ENCODE measurements at places on chromosomes 7 and 10.

- DNase-seq = no peak
Observed at GRCh38 chr10:73408978-73409521, 4.8 kb downstream of the ANXA7 start.

GRCh38 chr10:17742918-17743317, 9.1 kb upstream of the TMEM236 start:
- DNase-seq = peak; percentile 17

DNA sequence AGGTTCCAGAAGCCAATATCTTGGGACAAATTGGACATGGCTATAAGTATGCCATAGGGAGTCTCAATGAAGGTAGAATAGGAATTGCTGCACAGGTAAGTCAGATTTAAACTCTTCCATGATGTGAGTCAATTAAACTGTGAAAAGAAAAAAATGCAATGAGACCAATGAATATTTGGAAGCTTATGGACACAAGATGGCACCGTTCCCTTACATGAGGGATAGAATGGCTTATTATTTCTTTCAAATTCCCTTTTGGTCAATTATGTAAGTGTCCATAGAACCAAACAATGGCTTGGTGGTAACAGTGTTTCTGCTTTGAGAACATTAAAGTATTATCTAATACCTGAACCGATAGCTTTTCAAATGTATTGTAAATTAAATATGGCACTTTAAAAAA, 35.6 kb downstream of the ACADSB start:
- no peak for DNase-seq

- no peak for DNase-seq
Observed at GRCh38 chr10:77922055-77922454, 4.5 kb downstream of the DLG5 start.

DNA sequence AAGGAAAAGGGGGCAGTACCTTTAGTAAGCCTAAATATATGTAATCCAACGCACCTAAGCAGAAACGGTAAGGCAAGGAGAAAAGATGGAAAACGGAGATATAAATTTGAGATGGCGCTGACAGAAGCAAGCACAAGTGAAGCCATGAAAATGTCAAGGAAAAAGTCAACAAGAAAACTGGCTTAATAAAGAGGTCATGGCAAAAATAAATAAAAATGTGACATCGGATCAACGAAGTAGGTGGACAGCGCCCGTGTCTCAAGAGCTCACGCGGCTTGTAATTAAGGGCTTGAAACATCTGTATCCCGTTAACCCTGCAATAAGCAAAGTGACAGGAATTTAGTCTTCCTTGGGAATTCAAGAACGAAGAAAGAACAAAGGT, 611 bp downstream of the NDUFA5 start:
- DNase-seq = no peak

DNA sequence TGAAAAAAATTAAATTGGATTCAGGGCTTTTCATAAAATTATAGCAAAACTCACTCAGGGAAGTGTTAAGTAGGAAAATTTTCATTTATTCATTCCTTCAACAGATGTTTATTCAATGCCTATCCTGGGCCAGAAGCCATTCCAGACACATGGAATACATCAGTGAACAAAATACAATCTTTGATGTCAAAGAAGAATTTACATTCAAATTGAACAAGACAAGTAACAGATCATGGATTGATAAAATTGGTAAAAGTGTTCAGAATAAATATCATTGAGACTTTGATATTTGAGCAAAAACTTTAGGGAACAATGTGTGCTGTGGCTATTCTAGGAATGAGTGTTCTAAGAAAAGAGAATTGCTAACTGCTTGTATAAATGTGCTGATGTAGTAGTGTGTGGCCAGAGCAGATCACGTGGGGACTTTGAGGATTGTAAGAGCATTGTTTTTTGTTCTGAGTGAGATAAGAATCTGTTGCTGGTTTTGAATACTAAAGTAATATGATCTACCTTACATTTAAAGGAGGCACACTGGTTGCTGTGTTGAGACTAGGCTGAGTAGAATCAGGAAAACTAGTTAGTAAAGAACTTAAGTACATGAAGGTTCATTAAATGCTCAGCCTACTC, 957.2 kb downstream of the PCDH15 start:
- no peak for DNase-seq

GRCh38 chr10:78305311-78305710, 271.6 kb downstream of the RPS24 start:
- no peak for DNase-seq

DNA sequence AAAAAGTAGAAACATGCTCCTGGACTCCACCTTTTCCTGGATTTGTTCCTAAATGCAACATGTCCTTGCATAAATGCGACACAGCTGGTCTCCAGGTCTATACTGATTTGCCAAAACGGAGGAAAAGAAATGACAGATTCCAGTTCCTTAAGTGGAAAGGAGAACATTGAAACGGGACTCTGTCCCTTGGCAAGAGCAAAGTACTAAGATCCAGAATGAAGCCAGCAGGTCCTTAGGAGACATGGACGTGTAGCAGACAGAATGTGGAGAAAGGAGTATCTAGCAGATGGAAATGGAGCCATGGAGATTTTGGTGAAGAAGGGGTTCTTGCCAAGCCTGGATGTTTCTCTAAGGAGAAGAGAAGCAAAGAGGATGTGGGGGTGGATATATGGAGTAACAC, 16.2 kb downstream of the PIP start:
- DNase-seq = no peak

- no peak for DNase-seq
Observed at GRCh38 chr7:87317691-87318245, 27.7 kb upstream of the CROT start.

DNA sequence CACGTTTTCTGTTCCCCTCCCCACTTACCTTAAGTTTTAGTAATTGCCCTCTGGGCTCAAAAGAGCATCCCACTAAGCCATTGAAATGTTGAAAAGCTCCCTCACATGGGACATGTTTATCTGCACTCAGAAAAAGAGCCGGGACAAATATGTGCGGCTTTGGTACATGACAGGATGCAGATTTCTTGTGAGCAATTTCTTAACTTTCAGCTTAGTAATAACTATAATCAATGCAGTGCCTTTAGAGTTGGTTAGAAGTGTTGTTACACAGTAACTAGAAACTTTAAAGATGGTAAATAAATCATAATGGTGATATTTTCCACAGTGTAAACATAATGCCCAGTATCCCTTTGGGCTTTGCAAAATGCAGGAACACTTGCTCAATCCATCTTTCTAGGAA, 89.2 kb downstream of the ZNF365 start:
- DNase-seq = no peak

DNA sequence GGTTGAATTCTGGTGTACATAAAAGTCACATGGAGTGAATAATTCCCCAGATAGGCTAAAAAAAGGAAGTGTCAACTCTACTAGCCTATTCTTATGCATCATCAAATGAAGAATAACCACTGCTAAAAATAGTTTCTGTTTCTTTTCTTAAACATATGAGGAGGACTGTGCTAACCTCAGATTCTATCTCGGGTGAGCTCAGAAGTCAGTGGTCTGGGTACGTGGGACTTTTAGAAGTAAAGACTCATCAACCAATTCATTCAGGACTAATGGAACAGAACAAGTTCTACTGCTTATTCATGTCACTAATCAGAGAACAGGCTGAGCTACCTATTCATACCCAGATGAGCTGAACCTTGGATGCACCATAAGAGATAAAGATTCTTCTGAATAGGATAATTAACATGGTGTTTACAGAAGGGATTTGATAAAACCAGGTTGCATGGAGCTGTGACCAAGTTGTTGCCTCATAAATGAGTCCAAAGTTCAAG, 9.5 kb upstream of the ASAH2 start:
- DNase-seq = no peak

DNA sequence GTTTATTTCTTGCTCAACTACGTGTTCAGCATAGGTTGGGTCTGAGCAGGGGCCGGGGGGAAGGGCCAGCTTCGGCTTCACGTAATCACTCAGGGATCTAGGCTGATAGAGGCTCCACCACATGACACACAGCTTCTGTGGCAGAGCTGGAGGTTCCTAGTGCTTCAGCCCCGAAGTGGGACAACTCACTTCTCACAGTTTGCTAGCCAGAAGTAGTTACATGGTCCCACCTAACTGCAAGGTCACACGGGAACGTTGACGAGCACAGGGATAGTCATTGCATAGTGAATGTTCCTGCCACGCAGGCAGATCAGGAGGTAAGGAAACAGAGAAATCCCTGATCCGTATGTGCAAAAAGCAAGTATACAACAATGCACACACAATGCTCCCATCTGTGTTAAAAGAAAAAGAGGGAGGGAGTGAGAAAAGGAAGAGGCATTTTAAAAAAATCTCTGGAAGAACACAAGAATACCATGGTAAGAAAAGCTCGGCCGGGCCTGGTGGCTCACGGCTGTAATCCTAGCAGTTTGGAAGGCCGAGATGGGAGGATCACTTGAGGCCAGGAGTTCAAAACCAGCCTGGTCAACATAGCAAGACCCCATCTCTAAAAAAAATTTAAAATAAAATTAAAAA, 16.9 kb downstream of the SMURF1 start:
- no peak for DNase-seq

- no peak for DNase-seq
Observed at GRCh38 chr7:20797462-20798080, 10.9 kb upstream of the SP8 start.

DNA sequence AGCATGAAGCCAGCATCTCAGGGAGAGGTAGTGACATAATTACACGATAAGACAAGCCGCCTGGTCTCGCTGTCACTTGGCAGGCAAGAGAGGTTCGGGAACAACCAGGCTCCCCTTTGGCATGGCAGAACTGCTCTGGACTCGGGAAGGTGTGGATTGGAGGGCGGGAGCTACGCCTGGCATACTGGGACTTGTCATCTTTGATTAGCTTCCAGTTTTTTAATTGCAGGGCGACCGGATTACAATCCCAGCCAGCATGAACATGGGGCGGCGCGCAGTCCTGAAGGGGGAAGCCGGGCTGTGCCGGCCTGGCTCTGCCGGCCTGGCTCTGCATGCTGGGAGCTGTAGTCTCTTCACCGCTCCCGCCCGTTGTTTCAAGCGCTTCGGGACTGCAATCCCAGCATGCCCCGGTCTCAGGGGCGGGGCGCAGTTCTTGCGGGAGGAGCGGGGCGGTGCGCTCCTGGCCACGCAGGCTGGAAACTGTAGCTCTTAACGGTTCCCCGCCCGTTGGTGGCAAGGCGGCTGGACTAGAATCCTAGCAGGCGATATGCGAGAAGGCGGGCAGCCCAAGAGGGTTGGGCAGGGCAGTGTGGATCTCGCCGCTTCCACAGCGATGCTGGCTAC, 45.5 kb upstream of the ZNF716 start:
- DNase-seq = no peak

DNA sequence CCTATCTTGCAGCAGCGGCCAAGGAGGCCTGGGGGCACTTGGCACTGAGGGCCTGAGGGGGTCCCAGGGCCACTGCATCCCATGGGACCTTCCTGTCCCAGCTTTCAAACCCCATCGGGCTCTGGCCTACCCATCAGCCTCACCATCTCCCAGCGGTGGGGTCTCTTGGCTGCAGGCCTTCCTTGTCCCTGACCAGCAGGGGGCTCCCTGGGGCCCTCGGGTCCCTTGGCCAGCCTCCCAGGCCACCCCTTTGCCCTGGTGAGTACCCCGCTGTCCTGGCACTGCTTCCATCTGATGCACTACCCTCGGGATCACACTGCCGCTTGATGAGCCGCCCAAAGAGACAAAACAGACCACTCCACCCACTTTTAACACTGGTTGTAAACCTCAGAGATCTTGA, 43.5 kb downstream of the YKT6 start:
- no peak for DNase-seq

GRCh38 chr10:128178302-128178958, 52.2 kb upstream of the MKI67 start:
- DNase-seq = no peak

GRCh38 chr7:12610899-12611298, 40.4 kb downstream of the SCIN start:
- DNase-seq = no peak

DNA sequence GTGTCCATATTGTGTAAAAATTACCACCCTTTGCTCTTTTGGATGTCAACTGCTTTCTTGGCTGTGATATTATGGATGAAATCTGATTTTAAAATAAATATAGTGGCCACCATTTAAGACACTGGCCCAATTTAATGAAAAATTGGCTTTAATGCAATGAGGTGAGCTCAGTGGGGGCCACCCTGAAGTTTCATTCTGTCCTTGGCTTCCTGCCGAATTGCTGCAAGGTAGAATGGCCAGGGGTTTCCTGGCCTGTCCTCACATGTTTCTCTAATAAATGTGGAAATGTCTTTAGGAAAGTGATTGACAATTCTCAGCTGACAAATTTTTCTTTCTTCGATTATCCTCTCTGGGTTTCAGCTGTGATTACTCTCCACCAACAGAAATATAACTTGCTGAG, 36.0 kb downstream of the DYNC1I1 start:
- DNase-seq = no peak

DNA sequence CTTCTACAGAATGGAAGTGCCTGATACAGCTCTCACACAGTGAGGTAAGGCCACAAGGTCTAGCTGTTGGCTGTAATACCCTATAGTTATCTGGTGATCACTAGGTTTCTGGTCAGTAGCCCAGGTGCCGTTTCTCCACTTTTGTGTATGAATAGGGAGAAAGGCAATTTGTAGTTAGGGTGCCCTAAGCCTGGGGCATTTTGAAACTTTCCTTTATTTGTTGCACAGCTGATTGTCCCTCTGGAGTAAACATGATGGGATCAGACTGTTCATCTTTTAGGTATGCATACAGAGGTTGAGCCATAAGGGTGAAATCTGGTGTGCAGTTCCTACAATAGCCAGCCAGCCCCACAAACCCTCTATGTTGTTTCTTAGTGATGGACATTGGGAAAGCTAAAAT, 112.4 kb downstream of the ANKRD26 start:
- DNase-seq = no peak

- DNase-seq = no peak
Observed at GRCh38 chr7:44716205-44716604, 32.4 kb upstream of the ZMIZ2 start.

DNA sequence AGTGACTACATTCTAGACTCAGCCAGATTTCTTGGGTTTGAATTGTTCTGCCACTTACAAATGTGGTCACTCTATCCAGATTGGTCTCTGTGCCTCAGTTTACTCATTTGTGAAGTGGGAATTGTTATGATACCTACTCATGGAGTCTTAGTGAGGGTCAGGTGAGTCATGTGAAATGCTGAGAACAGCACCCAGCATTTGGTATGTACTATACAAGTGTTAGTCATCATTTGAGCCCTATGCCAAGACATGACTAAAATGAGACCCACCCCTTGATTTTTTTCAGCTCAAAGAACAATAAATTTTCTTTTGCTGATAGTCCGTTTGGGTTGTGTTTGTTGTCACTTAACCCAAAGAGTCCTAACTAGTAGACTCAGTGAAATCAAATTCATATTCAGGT, 92.8 kb downstream of the CHN2 start:
- no peak for DNase-seq

DNA sequence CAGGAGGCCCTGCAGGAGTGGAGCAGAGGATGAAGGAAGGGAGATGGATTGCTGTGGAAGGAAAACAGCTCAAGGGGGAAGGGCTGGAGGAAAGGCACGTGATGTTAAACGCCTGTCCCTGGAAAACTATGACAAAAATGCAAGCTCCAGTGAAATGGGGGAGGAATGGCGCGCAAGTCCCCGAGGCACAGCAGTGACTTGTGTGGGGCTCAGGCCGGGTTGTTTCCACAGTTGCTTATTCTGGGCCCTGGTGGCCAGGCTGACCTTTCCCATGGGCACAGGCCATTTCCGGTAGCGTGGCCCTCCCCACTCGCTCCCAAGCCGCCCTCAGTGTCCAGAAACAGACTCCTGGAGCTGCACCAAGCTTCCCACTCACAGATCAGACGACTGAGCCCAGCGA, 68.1 kb upstream of the PDGFA start:
- DNase-seq = no peak

Measured in T-helper 22 cell (primary cell).